ENCODE measurements at places on chromosomes 11 and 22.

DNA sequence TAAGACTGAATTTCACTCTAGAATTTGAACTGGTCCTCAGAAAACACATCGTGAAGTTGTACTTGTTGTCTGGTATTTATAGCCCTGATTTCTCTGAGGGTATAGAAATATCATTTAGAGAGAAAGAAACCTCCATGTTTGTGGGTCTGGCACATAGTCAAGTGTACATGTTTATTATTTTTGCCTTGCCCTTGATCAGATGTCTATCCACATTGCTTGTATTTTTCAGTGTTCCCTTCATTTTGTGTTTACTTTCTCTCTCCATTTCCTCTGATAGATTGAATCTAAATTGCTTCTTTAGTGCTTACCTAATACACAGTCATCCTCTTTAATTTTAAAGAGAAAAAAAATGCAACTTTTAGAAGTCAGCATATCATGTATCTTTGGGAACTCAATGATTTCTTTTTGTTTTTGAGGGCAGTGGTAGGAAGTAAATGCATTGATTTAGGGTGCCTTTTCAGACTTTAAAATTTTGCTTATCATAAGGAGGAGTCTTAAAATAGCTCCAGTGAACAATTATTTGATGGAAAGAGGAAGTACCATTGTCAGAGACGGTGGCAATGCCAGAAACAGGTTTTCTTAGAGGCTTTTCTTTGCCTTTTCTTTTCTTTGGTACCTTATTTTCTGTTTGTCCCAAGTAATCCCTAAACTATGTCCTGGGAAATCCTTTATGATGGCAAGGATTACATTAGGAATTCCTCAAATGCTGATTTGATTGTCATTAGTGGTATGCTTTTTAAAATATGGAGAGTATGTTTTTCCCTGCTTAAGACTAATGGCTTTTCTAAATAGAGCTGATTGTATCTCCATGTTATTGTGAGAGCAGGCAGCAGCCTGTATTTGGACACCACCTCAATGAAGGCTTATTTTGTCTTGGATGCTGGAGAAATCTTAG, 29.8 kb upstream of the TECTA start:
- DNase-seq, result no peak

GRCh38 chr11:104529906-104530305, 366.0 kb upstream of the PDGFD start:
- DNase-seq, result no peak

DNA sequence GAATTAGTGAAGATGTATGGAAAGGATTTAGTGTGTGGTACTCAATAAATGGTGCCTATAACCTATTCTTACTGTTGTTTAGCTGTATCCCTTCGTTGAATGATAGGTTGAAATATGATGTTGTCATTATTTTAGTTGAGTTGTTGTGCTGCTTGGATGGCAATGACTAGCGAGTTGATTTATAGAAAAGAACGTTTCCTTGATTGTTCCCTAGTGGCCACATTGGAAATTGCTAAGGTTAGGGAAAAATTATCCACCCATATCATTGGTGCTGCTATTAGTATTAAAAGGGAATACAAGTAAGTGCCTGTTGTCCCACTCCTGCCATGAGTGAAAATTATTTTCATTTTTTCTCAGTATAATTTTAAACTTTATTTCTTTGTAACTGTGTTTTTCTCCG, 14.5 kb downstream of the EMSY start:
- DNase-seq, result no peak

DNA sequence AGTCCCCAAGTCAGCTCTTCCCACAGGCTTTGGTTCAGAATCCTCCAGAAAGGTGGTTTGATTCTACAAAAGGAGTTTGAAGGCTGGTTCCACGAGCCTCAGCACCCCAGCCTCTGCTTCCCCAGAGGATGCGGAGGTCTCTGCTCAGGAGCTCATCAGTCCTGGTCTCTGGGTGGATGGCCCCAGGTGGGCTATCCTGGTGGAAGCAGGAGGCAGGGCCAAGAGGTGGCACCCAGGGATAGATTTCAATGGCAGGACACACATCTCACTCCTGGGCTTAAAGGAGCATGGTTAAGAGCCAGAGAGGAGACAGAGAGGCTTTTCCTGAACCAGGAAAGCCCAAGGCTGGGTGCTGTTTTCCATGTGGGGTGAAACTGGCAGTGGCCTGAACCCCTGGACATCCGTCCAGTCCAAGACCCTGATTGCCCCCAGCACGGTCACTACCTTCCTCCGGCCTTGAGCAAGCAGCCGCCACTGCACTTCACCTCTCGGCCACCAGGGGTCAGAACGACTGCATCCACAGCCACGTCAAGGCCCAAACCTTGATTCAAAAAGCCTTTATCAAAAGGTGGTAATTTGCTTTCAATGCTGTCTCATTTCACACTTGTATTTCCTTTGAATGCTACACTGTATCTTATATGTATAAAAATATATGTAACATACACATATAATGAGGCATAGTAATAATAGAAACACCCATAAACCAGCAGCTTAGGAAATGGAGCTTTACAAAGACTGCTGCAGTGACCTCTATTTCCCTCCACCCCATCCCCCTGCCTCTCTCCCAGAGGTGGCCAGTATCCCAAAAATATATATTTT, 19.3 kb upstream of the FXYD2 start:
- peak; percentile 16 for DNase-seq

DNA sequence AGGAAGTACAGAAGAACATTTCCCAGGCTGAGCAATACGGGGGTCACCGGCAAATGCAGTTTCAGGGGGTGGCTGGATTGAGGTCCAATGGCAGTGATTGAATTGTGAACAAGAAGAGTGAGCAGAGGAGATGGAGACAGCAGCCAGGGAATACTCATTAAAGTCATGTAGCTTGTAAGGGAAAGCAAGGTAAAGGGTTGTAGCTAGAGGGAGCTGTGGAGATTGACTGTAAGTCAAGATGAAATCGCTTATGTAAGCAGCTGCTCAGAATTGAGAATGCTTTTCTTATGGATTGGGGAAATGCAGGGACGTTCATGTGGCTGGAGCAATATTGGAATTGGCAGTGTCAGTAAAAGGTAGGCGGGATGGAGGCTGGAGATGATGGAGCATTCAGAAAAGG, 111.4 kb upstream of the TBCEL start:
- peak; percentile 12 for DNase-seq

DNA sequence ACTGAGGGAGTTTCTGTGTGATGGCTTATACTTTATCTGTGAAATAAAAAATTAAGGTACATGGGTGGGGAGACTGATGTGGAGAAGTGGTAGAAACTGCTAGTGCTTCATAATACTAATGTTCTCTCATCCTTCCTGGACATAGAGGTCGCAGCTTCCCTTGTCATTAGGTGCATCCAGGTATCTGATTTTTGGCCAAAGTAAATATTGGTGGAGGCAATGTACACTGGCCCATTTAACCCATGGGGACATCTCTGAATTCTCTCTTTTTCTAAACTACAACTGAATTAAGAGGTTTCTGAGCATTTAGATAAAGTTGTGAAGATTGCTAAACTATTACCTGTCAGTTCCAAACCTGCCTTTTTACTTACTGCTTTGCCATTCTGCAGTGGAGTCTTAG, 140.9 kb upstream of the CHORDC1 start:
- DNase-seq, result no peak

- no peak for DNase-seq
Observed at GRCh38 chr11:28105869-28106268, 2.1 kb downstream of the KIF18A start.

GRCh38 chr11:44388828-44389657, 79.1 kb upstream of the ALX4 start:
- no peak for DNase-seq

- no peak for DNase-seq
Observed at GRCh38 chr11:130550150-130550549, 101.7 kb downstream of the ADAMTS15 start.

- DNase-seq, result no peak
Observed at GRCh38 chr11:833114-833791, 501 bp downstream of the CD151 start.

GRCh38 chr11:12715941-12716340, 41.7 kb downstream of the TEAD1 start:
- no peak for DNase-seq

GRCh38 chr11:96222102-96222501, 120.9 kb downstream of the MAML2 start:
- DNase-seq, result no peak

DNA sequence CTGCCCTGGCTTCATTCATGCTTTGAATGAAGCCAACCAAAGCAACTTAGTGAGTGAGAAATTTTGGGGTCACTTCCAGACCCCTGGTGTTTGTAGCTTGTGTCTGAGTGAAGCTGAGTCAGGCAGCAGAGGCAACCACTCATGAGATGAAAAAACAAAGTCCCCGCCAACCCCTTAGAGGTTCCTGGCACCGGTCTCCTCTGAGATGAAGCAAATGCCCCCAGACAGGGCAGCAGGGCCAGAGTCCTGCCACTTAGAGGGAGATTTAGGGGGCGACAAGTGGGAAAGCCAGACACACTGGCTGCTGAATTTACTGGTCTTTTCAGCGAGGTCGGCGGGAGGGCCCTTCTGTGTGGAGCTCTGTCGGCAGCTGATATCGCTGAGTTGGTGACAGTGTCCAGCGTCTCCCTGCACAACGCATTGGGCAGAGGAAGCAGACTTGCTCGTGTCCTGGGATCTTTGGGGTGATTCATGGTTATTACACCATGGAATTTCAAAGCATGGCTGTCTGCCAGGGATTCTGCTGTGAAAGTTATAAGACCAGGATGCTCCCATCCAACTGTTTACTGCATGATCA, 482.6 kb downstream of the MIAT start:
- peak; percentile 78 for DNase-seq

GRCh38 chr11:7523416-7524210, 9.8 kb downstream of the PPFIBP2 start:
- DNase-seq, result no peak

GRCh38 chr22:49966774-49967705, 6.5 kb downstream of the PIM3 start:
- no peak for DNase-seq

- no peak for DNase-seq
Observed at GRCh38 chr11:73946798-73947458, 3.9 kb upstream of the DNAJB13 start.

- no peak for DNase-seq
Observed at GRCh38 chr11:45369313-45369712, 83.2 kb upstream of the SYT13 start.

- DNase-seq, result no peak
Observed at GRCh38 chr11:36427876-36428275, 82.2 kb downstream of the TRAF6 start.

DNA sequence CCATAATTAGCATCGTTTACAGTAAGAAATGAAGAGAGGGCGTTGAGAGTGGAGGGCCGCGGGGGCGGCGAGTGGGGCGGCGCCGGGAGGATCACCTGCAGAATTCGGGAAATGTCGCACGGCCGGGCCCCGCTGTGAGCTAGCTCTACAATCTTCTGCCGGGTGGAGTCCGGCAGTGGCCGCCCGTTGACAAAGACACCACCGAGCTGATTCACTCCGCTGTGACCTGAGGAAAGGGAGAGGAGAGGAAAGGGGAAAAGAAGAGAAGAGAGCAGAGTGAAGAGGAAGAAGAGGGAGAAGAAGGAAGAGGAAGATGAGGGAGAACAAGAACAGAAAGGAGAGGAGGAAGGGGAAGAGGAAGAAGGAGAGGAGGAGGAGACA, 8.5 kb downstream of the PAX6 start:
- DNase-seq, result no peak
